ENCODE measurements at places on chromosomes 5 and 9.

DNA sequence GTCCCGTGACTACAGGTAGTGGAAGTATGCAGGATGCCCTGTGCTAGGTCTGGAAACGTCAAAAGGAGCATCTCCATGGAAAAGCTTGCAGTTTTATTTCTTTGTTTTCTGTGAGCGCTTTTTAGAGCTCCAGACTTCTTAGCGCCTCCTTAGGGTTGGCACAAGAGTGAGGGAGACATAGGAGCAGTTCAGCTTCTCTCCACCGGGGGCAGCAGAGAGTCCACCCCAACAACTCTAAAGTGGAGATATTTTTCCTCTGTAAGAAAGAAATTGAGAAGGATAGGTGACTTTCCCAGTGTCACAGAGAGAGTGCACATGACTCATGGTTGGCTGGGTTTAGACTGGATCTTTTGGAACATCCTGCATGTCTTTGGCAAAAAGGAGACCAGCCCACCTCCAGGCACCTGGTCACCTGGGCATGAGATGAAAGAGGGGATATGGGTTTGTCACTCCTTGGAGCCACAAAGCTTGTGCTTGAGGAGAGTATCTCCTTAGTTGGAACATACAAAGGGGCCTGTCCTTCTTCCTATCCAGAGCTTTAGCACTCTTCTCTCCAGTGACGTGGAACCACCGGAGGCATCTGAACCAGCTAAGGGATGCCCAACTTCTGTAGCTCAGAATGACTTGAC is 637.7 kb downstream of the SEMA5A start:
- no peak for DNase-seq

DNA sequence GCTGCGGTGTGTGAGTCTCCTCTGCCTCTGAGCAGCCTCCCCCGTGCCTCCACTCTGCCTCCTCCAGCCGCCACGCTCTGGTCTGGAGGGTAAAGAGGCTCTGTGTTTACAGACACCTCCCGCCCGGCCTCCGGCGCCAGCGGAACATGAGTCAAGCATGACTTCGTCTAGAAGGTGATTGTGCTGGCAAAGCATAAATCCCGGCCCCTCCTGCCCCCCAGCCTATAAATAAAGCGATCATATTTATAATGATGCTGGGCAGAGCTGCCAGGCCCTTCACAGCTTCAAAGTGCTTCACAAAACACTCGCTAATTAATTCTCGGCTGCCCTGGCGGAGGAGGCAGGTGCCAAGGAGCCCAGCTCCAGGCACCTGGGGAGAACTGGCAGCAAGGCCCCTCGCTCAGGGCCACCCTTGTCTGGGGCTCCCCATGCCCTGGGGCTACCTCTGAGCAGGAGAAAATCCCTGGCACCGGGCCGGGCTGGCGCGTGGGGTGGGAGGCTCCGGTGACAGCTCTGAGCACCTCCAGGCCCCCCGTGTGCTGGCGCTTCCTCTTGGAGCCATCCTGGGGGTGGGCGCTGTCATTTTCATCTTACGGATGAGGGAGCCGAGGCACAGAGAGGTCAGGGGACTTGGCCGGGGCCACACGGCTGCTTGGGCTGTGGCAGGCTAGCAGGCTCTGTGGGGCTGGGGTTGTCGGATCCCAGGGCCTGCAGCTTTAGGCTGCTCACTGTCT is 87.8 kb downstream of the RXRA start:
- no peak for DNase-seq

GRCh38 chr9:22446950-22447617 is 460 bp downstream of the DMRTA1 start:
- no peak for DNase-seq

DNA sequence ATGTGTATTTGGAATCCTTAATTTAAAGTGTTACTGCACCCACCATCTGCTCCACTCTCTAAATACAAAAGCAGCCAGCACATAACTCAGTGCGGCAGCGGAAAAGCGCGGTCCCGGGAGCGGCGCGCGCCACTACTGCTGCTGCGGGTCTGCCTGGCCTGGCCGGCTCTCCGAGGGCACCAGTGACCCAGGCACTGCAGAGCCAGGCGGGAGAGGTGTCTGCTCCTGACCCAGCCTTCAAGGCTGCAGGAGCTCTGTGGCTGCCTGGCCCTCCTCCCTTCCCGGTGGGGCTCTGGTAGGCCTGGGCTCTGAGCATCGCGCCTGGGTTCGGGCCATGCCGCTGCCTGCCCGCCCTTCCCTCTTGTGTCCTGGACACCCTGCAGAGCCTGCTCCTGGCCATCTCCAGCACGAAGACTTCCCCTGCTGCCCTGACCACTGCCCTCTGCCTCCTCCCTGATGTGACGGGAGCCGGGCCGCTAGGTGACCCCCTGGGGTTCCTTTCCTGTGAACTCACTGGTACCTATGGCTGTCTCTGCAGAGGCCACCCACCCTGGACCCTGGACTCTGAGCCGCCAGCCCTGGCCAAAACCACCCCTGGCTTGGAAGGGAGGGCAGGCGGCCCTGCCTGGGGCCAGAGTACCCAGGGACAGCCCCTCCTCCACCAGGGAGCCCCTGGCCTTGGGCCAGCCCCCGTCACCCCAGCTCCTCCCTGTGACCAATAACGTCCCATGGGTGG is 32.8 kb upstream of the UBAC1 start:
- DNase-seq: no peak

DNA sequence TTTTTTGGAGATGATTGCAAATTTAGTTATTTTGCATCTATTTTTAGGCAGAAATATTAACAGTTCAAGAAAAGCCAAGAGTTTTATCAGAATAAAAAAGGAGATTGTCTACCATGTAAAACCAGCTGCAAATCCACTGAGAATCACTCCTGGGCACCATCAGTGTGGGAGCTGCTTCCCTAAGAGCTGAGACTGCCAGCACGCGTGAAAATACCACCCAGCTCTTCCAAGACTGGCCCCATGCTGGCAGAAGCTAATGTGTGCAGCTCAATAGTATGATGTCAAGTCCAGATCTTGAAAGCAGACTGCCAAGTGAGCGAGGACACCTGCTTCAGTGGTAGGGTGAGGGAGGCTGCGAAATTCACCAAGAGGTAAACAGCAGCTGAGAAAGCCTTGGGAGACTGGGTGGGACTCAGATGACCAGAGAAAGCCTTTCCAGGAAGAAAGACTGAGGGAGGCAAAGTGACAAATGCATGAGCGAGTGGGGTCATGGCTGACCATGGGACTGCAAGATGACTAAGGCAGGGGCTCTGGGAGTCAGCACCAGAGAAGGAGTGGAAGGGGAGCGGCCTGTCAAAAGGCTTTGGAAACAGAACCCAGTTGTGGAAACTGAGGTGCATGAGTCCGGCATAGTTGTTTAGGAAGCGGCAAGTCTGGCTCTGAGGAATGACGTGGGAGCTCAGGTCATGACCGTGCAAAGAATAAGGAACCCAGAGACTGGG is 200.9 kb downstream of the GADD45G start:
- no peak for DNase-seq

GRCh38 chr9:133256686-133257091 is 18.3 kb downstream of the ABO start:
- DNase-seq: no peak

- DNase-seq: no peak
Observed at GRCh38 chr5:61245486-61245885, 83.2 kb upstream of the SMIM15 start.

- DNase-seq: no peak
Observed at GRCh38 chr9:115781070-115781736, 372.4 kb upstream of the PAPPA start.

DNA sequence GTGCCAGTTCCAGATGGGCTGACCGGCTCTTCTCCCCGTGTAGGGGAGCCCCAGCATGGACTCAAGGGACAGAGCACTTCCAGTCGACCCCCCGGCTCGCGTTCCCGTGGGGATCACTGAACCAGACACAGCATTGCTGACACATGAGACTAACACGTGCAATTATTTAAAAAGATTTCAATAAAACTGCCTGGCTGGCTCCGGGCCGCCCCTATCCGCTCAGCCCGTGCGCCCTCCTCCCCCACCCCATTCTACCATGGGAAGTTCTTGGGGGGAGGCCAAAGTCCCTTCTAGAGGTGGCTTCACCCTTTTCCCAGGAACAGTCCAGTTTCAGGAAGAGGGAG is 4.7 kb downstream of the TESK1 start:
- no peak for DNase-seq

DNA sequence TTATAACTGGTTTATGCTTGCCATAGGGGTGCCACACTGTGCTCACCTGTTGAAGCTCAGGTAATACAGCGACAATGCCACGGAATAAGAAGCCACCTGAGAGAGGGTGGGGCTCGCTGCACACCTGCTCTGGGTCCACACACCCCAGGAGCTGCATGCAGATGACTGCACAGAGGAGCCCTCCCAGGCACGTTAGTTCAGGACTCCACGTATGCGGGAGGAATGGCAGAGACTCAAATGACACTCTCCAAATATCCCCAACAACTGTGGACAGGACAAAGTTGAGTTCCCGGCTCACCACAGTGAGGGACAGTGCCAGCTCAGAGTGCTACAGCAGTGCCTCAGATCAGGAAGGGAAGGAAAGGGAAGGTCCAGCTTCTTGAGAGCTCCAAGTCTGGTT is 5.8 kb upstream of the FCN1 start:
- DNase-seq: no peak

Data from activated T-helper 1 cell treated with Interleukin-2 at 50 U/mL for 16 hours (primary cell).